ENCODE measurements at places on chromosomes 16 and 17. TPM values are rescaled to one million over a fixed set of nuclear protein-coding genes. Genes with fewer than 3 reads are reported as not detected.

Gene MSLN
- total RNA-seq, result not detected

Gene MPO
- 0.19 TPM for total RNA-seq

Gene KRTAP9-4
- not detected for total RNA-seq

Gene STX1B
- 2.1 TPM for total RNA-seq

Gene UMOD
- total RNA-seq, result not detected

Gene GALK1
- total RNA-seq, result 24.4 TPM

Gene CIBAR2
- total RNA-seq, result not detected

Gene SMIM5
- total RNA-seq, result 0.36 TPM

DNA sequence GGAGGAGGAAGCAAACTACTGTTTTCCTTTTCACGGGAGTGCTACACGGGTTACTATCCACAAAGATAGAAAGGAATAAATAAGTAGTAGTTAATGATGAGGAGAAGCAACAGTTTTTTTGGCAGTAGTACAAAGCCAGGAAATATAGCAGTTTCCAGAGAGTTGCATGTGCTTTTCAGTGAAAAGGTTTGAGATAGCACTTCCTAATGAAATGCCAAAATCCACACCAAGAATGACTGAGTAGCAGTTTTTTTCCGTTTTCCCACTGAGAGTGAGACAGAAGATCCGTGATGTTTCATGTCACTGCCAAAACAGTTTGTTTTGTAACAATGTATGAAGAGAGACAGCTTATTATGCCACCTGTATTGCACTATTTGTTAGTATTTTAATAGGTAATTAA is 129.1 kb downstream of the STX8 start:
- H3K27ac ChIP-seq, result no peak overlapping the region
- no peaks in the 10 kb centered on the region for H3K27me3 ChIP-seq
- no peak overlapping the region for H3K4me3 ChIP-seq

- DNase-seq, result no peak
- H3K4me1 ChIP-seq, result no peaks in the 10 kb centered on the region
- no peak overlapping the region for H3K27ac ChIP-seq
- H3K27me3 ChIP-seq, result peaks cover 7% of the 10 kb centered on the region
- H3K36me3 ChIP-seq, result no peaks in the 10 kb centered on the region
Observed at GRCh38 chr16:86997058-86997457, 320.1 kb downstream of the C16orf95 start.

- H3K27me3 ChIP-seq, result no peaks in the 10 kb centered on the region
- H3K4me3 ChIP-seq, result no peak overlapping the region
- no peak for DNase-seq
Observed at GRCh38 chr16:4409081-4409932, 7.1 kb downstream of the CORO7 start.

DNA sequence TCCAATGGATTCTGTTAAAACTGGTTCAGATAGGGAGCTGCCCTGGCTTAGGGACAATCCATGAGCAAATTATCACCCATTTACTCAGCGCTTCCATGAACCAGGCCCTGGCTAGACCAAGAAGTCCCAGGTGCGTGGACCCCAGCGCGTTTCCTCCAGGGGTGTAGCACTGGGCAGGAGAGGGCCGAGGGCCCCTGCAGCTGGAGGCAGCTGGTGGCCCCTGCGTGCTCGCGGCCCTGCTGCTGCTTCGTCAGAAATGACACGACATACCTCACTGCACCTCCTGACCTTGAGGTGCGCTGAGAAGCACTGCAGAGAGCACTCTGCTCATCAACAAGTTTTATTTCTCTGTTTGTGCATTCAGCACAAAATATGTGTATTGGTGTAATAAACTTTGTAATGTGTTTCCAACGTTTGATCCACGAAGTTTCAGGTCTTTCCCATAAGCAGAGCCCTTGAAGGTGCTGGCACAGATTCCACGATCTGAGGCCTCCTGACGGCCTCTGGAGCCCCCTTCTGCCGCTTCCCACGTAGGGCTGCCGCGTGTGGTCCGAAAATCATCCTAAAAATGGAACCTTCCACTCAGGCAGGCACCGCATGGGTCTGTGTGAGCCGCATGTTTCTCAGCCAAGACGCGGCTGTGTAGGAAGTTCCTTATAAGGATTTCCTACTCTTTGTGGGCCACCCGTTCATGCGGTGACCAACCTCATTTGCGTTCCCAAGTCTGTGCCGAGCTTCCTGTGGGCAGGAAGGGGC is 50.8 kb upstream of the ZCCHC14 start:
- DNase-seq, result no peak
- no peaks in the 10 kb centered on the region for H3K27me3 ChIP-seq
- H3K4me3 ChIP-seq, result no peak overlapping the region
- H3K27ac ChIP-seq, result no peak overlapping the region
- H3K36me3 ChIP-seq, result no peaks in the 10 kb centered on the region

- no peaks in the 10 kb centered on the region for H3K4me1 ChIP-seq
- DNase-seq, result no peak
- H3K27ac ChIP-seq, result no peak overlapping the region
- no peaks in the 10 kb centered on the region for H3K27me3 ChIP-seq
- H3K4me3 ChIP-seq, result no peak overlapping the region
- no peaks in the 10 kb centered on the region for H3K36me3 ChIP-seq
Observed at GRCh38 chr16:47958726-47959125, 197.1 kb downstream of the ABCC12 start.

GRCh38 chr17:75059369-75060345 is 12.6 kb downstream of the KCTD2 start:
- H3K4me3 ChIP-seq, result no peak overlapping the region
- no peak overlapping the region for H3K27ac ChIP-seq
- no peaks in the 10 kb centered on the region for H3K27me3 ChIP-seq
- H3K4me1 ChIP-seq, result no peaks in the 10 kb centered on the region
- peaks cover 67% of the 10 kb centered on the region for H3K36me3 ChIP-seq

GRCh38 chr17:65231662-65232335 is 94.6 kb downstream of the RGS9 start:
- H3K36me3 ChIP-seq, result no peaks in the 10 kb centered on the region
- H3K27me3 ChIP-seq, result no peaks in the 10 kb centered on the region
- peak; percentile 71 for DNase-seq
- no peak overlapping the region for H3K27ac ChIP-seq

DNA sequence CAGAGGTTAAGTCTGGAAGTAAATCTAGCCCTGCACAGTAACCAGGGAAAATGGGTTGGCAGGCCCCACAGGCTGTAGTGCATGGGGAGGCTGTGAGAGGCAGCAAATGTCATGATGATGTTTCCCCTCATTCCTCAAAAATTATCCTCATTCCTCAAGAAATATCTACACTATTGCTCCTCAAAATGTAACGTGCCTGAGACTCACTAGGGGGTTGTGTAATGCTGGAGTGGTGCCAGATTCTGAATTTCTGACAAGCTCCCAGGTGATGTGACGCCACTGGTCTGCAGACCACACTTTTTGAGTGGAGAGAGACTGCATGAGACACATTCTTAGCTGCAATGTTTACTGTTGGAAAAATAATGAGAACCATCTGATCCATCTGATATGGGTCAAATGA is 1.2 kb upstream of the MPP3 start:
- peaks cover 6% of the 10 kb centered on the region for H3K27me3 ChIP-seq
- H3K27ac ChIP-seq, result no peak overlapping the region
- H3K36me3 ChIP-seq, result no peaks in the 10 kb centered on the region

- H3K4me3 ChIP-seq, result no peak overlapping the region
- peaks cover 6% of the 10 kb centered on the region for H3K27me3 ChIP-seq
- no peaks in the 10 kb centered on the region for H3K4me1 ChIP-seq
- peak; percentile 76 for DNase-seq
- no peaks in the 10 kb centered on the region for H3K36me3 ChIP-seq
Observed at GRCh38 chr17:34171245-34171818, 83.8 kb upstream of the CCL2 start.

DNA sequence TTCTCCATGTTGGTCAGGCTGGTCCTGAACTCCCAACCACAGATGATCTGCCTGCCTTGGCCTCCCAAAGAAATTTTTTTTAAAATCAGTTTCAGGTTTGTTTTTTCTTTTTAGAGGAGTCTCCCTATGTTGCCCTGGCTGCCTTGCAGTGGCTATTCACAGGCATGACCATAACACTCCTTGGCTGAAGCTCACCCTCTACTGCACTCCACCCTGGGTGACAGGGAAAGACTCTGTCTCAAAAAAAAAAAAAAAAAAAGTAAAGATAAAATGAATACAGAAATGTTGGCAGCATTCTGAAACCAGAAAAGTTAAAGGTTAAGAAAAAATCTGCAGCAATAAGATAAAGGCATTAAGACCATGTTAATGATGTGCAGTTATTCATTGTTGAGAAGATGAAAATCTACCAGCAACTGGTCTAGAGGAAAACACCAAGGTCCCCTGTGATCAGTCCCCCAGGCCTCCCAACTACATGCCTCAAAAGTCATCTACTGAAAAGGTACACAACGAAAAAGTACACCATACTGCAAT is 15.1 kb downstream of the YWHAE start:
- peaks cover 92% of the 10 kb centered on the region for H3K4me1 ChIP-seq
- peak overlapping the region; percentile 24 for H3K27ac ChIP-seq
- no peaks in the 10 kb centered on the region for H3K36me3 ChIP-seq
- no peak overlapping the region for H3K4me3 ChIP-seq
- peak; percentile 47 for DNase-seq

DNA sequence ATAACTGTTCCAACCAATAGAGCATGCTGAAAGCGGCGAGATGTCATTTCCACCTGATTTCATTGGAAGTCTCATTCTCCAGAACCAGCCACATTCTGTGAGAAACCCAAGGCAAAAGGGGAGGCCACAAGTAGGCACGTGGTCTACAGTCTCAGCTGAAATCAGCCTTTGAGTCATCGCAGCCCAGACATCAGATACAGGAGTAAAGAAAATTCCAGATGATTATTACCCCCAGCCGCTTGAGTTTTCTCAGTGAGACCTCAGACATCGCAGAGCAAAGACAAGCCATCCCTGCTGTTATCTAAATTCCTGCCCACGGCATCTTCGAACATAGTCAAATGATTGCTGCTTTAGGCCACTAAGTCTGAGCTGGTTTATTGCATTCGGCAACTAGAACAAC is 23.1 kb downstream of the STAT3 start:
- peak; percentile 87 for DNase-seq
- H3K4me3 ChIP-seq, result no peak overlapping the region
- H3K4me1 ChIP-seq, result peaks cover 32% of the 10 kb centered on the region
- no peaks in the 10 kb centered on the region for H3K36me3 ChIP-seq
- H3K27me3 ChIP-seq, result no peaks in the 10 kb centered on the region

- H3K27ac ChIP-seq, result no peak overlapping the region
- no peaks in the 10 kb centered on the region for H3K27me3 ChIP-seq
- no peak for DNase-seq
- no peaks in the 10 kb centered on the region for H3K36me3 ChIP-seq
- H3K4me3 ChIP-seq, result no peak overlapping the region
- H3K4me1 ChIP-seq, result no peaks in the 10 kb centered on the region
Observed at GRCh38 chr17:78241277-78242023, 10.0 kb downstream of the TMEM235 start.

- DNase-seq, result no peak
- no peak overlapping the region for H3K4me3 ChIP-seq
- no peaks in the 10 kb centered on the region for H3K4me1 ChIP-seq
- no peaks in the 10 kb centered on the region for H3K36me3 ChIP-seq
Observed at GRCh38 chr16:49452108-49452507, 78.5 kb downstream of the C16orf78 start.

DNA sequence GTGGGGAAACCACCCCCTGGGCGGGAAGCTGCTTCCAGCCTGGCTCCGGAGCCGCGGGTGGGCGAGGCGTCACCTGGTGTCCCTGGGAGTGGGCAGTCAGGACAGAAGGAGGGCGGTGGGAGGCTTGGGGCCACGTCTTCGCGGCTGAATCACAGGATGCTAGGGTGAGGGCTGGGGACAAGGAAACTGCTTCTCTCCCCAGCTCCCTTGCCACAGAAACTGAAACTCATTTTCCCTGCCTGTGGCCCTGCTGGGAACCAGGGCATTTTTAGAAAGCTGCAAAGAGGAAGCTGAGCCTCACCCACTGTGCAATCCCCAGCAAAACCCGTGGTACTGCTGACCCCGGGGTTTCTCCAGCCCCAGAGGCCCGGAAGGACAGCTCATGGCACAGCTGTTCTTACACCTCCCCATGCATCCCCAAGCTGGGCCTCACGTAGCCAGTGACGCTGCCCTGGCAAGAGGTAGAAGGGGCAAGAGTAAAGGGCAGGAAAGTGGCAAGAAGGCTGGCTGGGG is 8.2 kb downstream of the RHBDF2 start:
- H3K36me3 ChIP-seq, result no peaks in the 10 kb centered on the region
- peaks cover 34% of the 10 kb centered on the region for H3K4me1 ChIP-seq
- peak overlapping the region; percentile 92 for H3K27ac ChIP-seq

DNA sequence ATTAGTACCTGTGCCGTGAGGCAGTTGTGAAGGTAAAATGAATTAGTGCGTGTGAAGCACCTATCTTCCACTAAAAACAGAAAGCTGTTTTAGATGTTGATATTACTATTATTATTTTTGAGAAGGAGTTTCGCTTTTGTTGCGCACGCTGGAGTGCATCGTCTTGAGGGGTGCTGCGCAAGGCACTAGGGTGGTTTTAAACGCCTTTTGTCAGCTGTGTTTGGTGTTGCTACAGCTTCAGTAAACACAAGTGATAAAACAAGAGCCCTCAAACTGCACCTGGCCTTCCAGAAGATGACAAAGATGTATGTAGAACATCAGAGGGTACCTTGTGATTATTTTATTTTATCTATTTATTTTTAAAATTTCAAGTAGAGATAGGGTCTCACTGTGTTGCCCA is 38.2 kb downstream of the PLCG2 start:
- no peaks in the 10 kb centered on the region for H3K36me3 ChIP-seq
- no peaks in the 10 kb centered on the region for H3K27me3 ChIP-seq
- no peak overlapping the region for H3K4me3 ChIP-seq

DNA sequence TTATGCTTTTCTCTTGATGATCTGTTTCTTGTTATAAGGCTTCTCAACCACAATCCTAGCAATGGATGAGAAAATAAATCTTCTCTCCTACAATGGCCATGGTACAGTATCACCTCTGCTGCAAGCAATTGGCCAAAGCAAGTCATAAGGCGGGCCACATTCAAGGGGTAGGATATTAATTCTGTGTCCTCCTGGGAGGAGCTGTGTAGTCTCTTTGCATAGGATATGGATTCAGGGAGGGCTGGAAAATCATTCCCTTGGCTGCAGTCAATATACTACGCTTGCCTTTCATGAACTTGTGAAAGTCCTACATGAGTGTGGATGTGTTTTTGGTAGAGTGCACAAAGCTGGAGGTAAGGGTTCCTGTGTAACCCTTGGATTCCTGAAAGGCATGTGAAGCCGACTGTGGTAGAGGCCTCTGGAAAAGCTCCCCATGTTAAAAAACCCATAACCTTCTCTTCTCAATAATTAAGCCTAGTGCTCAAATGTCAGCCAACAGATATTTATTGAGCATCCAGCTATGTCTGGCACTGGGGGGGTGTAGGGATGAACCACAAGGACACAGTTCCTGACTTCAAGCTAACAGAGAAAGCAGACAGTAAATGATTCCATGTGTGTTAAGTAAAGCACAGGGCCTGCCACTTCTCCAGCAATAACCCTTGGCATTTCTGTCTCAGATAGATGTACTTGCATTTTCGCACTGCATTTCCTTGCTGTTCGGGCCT is 147.6 kb upstream of the HS3ST3A1 start:
- H3K4me3 ChIP-seq, result no peak overlapping the region
- no peak for DNase-seq
- H3K4me1 ChIP-seq, result no peaks in the 10 kb centered on the region
- no peaks in the 10 kb centered on the region for H3K36me3 ChIP-seq
- H3K27me3 ChIP-seq, result no peaks in the 10 kb centered on the region
- H3K27ac ChIP-seq, result no peak overlapping the region

- no peak overlapping the region for H3K4me3 ChIP-seq
- H3K4me1 ChIP-seq, result no peaks in the 10 kb centered on the region
- DNase-seq, result no peak
Observed at GRCh38 chr16:19153876-19154275, 14.2 kb upstream of the SYT17 start.
